ENCODE measurements at places on chromosomes 13 and 19.

DNA sequence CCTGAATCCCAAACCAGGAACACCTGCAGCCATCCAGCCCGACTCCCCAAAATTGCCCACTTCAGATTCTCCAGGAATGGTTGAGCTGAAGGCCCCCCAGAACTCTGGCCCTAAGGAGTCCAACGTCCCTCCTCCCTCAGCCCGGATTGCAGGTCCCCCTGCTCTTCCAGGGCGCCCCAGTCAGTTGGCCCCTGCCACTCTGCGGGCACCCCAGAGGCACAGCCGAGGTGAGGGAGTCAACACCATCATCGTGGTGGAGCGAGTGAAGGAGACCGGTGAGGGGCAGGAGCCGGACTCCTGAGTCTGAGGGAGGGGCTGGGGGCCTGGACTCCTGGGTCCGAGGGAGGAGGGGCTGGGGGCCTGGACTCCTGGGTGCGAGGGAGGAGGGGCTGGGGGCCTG is 2.2 kb downstream of the GFY start:
- DNase-seq: no peak

DNA sequence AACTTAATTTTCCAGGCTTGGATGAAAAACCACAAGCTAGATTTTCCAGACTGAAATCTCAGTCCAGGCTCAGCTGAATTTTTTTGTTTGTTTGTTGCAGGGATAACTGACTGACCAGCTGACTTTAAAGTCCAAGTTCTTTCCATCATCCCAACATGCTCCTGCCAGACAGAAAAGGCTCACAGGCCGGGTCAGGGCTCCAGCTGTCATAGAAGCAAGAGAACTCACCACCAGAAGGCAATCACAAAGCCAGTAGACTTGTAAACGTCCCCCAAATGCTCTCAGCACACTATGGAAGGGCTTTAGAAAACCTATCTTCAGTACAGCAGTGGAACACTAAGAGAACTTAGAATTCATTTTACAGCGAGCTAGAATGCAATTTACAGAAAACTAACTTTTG is 25.5 kb downstream of the DCLK1 start:
- no peak for DNase-seq

- no peak for DNase-seq
Observed at GRCh38 chr19:21604351-21604926, 99.0 kb downstream of the ZNF429 start.

DNA sequence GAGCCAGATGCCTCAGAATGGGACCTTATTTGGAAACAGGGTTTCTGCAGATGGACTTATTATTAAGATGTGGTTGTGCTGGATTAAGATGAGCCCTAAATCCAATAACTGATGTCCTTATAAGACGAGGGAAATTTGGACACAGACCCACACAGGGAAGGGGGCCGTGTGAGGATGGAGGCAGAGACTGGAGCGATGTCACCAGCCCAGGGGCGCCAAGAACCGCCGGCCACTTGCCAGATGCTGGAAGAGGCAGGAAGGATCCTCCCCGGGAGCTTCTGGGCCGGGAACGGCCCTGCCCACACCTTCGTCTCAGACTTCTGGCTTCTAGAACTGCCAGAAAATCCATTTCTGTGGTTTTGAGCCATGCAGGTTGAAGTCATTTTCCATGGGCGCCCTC is 26.6 kb downstream of the GNG7 start:
- no peak for DNase-seq

DNA sequence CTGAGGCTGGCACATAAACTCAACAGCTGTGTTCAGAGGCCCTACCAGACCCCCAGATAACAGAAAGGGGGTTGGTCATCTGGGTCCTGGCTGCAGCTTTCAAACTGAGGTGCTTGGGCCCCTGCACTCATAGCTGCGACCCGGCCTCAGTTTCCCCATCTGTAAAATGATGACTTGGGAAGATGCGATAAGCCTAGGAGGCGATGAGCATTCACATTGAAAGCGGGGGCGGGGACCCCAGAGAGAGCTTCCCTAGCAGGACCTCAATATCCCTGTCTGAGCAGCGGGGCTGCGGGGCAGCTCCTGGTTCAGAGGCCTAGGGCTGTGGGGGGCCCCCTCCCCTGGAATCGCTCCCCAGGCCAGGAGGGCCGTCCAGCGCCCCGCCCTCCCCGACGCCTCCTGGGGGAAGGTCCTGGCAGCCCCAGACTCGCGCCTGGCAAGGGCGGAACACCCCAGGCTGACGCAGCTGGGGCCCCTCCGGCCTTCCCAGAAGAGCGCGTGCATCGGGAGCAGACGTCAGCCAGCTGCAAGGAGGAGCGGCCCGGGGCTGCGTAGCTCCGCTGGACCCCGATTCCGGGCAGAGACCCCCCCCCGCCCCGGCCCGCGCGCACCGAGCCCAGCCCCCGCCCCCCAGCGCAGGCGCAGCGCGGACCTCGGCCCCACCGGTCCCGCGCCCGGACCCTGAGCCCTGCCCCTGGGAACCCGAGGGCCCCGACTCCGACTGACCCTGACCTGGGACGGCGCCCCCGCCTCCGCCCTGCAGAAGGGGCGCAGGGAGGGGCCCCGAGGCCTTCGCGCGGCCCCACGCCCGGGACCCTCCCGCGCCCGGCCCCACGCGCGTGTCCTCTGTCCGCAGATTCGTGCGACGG is 3.5 kb downstream of the FSTL3 start:
- DNase-seq: peak; percentile 74

DNA sequence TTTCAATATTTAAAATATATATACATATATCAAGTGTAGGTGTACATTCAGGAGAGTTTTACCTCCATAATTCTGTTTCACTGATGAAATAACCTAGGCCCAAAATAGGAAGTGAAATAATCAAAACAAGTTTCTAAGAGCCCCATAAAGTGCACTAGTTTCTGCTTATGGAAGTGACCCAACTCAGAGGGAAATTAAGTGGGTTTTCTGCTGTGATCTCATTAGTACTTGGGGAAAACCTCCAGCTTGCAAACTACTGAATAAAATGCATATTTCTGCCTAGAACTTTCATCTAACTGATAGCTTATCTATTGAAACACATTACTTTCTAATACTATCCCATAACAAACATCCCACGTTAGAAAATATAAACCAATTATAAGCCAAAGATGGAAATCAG is 45.4 kb upstream of the MIR17HG start:
- DNase-seq: no peak

GRCh38 chr19:32098968-32099367 is 246.4 kb upstream of the ZNF507 start:
- no peak for DNase-seq

DNA sequence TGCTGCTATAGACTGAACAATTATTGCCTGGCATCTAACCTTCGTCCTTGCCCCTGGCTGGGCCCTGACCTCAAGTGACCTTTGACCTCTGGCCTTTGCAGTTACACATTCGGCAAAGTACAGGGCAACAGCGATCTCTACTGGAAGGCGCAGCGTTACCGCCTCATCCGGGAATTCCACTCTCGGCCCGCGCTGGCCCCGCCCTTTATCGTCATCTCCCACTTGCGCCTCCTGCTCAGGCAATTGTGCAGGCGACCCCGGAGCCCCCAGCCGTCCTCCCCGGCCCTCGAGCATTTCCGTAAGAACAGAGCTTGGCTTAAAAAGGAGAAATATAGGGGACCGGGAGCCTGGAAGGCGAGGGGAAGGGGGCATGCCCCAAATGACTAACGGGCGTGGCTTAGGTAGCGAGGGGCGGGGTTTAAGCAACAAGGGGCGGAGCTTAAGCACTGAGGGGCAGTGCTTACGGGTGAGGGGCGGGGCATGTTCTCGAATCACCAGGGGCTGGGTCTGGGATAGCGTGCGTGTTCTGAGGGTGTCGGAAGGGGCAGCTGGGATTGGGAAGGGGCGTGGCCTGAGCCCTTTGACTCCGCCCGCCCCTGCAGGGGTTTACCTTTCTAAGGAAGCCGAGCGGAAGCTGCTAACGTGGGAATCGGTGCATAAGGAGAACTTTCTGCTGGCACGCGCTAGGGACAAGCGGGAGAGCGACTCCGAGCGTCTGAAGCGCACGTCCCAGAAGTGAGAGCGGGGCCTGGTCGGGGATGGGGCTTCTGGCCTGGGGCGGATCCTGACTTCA is 52.7 kb downstream of the TRPM4 start:
- peak; percentile 51 for DNase-seq

GRCh38 chr19:13817018-13817614 is 21.9 kb downstream of the ZSWIM4 start:
- peak; percentile 45 for DNase-seq

GRCh38 chr19:50959731-50960500 is 7.1 kb upstream of the KLK5 start:
- DNase-seq: no peak

GRCh38 chr13:51818781-51819511 is 15.0 kb upstream of the DHRS12 start:
- peak; percentile 39 for DNase-seq

- no peak for DNase-seq
Observed at GRCh38 chr13:98959291-98959690, 18.6 kb downstream of the DOCK9 start.

DNA sequence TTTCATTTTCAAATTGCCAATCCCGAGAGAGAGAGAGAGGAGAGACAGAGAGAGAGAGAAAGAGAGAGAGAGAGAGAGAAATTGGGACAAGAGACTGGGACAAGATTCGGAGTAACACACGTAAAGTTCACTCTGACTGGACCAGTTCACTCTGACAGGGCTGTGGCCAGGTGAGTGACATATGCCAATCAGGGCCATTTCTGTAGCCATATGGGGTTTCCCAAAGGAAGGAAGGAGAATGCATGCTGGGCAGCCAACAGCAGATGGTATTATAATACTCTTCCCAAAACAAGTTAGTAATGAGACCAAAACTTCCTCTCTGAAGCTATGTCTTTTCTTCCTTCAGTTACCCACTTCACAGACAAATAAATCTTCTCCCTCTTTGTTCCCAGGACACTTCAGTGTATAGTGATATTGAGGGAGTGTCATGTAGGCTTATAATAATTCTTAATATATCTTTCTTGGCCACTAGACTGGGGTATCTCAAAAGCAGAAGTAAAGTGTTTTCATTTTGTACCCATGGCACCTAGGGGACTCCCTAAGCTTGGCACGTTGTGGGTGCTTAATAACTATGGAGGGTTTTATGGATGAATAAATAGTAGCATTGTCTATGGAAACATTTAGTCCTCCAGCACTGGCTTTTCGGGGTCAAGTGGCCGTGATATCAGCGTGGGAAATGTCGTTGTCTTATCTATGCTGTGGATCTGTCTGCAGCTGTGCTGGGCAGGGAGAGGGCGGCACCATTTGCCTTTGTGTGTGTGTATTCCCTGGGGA is 51.6 kb downstream of the SERP2 start:
- no peak for DNase-seq

DNA sequence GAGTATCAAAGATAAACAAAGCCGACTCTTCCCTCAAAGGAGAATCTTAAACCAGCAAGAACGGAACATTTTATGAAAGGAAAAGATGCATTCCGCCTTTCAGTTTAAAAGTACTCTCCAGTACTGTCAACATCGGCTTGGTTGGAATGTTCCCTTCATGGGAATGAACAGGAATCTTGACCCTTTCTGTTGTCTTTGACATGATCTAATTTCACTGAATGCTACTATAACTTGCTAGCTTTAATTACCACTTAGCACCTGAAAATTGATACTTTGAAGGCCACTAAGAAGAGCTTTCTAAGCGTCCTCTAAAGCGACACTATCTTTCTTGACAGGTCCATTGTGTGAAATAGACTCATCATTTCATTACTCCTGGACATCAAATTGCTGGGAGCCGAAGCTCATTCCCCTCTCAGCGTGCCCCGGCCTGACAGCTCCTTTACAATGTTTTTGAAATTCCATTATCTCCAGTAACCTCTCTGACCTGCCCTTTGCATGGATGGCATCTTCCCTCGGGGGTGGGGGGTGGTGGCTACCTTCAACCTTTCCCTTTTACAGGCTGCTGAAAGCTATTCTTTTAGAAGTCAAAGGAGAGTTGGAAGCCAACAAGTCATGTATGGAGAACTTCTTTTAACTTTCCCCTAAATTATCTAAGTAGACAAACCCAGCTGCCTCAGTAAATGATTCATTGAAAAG is 67.9 kb downstream of the EFNB2 start:
- no peak for DNase-seq

- peak; percentile 45 for DNase-seq
Observed at GRCh38 chr13:113875837-113876281, 12.0 kb upstream of the GAS6 start.

GRCh38 chr19:35911790-35912189 is 3.7 kb upstream of the TYROBP start:
- DNase-seq: peak; percentile 30

DNA sequence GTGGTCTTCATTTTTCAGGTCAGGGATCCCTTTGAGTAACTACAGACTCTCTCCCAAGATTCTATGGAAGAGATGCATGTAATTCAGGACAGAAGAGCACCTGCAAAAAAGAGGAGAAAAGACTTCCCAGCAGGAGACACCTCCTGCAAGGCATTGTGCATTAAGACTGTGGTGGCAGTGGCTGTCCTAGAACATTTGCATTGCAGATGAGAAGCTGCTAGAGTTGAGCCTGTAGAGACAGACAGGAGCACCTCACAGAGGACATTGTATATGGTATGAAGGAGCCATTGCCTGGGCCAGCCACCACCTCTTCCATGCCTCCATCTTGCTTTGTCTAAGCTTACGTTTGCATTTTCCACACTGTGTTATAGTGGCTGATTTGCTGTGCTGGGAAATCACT is 11.2 kb upstream of the MYO16 start:
- DNase-seq: no peak

GRCh38 chr13:42065414-42065813 is 17.0 kb downstream of the DGKH start:
- DNase-seq: no peak

DNA sequence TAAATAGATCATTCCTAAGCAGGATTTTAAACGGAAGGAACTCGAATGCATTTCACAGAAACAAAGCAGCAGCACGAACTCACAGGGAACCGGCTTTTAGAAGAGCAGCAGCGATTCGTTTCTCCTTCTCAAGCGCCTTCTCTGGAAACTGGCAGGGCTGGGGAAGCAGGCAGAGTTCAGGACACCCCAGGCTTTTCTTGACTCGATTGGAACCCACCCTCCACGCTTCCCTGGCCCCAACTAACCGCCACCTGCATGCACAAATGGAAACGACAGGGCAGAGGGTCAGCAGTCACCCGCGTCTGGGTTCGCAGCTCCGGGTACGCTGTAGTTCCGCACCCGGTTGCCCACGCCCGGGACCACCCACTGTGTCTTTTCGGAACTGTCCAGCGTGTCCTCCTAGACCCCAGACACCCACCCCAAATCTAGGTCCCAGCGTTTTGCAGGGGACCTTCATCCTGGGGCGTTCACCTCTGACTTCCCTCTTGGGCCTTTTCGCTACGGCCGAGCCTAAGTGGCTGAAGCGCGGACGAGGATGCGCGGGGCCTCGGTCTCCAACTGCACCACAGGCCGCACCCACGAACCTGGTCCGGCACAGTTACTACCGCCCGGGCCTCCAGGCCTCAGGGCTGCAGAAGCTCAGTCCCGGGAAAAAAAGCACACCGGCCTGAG is 500 bp downstream of the ZFP30 start:
- peak; percentile 16 for DNase-seq

DNA sequence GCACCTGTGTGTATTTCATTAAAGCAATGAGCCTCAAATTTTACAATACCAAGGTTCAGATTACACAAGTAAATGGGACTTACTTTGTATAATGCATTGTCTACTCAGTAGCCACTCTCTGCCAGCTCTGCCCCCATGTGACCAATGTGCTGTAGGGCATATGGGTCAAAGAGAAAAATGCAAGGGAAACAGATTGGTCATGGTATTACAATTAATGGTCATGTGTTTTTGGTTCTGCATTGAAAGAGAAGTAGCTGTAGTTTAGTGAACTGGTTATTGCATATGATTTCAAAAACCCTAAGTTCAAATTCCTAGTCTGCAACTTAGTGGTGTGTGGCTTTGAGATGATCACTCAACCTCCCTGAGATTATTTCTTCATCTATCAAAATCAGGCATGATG is 545.4 kb downstream of the SUCLA2 start:
- DNase-seq: no peak

- DNase-seq: no peak
Observed at GRCh38 chr13:98443329-98443728, 133.6 kb downstream of the STK24 start.
